Naive thymus-derived CD8-positive, alpha-beta T cell (primary cell): ENCODE measurements at places on chromosomes 2 and 18.

DNA sequence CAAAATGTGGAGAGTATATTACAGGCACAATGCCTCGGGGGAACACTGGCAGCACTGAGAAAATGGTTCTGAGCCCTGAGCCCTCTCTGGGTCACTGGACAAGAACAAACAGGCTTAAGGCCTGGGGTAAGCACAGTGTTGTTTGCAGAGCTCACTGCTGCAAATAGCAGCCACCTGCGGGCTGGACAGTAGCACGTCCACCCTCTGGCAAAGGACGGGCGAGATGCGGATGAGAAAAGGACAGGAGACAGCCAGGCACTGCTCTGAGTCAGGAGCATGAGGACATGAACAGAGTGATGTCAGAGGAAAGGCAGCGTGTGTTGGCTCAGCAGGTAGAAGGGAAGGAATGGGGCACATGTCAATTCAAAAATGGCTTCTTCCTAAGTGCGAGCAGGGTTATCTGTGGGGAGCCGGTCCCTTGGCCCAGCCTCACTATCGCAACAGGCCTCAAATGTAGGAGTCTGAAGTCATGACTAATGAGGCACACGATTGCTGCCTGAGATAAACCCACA is 25.9 kb upstream of the NEB start:
- no peak overlapping the region for H3K27ac ChIP-seq
- no peaks in the 10 kb centered on the region for H3K27me3 ChIP-seq
- H3K36me3 ChIP-seq: peaks cover 8% of the 10 kb centered on the region
- DNase-seq: no peak
- no peaks in the 10 kb centered on the region for H3K4me1 ChIP-seq

DNA sequence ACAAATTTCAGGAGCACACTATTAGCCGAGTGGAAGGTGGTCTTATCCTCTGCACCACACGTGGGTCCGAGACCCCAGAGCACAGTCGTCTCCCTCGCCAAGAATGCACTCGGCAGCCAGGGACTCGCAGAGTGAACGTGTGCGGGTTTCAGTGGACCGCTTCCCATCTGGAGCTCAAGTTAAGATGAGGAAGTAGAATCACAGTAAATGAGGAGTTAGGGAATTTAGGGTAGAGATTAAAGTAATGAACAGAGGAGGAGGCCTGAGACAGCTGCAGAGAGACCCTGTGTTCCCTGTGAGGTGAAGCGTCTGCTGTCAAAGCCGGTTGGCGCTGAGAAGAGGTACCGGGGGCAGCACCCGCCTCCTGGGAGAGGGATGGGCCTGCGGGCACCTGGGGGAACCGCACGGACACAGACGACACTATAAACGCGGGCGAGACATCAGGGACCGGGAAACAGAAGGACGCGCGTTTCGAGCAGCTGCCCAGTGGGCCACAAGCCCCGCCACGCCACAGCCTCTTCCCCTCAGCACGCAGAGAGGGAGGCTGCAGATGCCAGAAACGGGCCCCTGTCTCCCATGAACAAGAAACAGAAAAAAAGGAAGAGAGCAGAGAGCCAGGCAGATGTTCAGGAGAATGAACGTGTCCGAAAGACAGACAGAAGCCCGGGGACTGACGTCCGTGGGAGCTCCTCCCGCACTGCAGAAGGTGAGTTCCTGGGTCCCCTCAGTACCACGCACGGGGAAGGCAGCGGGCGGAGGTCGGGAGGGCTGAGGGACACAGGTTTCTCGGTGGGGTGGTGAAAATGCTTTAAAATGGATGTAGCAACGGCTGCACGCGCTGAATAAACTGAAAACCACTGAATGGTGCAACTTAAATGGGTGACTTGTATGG is 5.4 kb upstream of the KCNG2 start:
- no peak overlapping the region for H3K4me3 ChIP-seq
- H3K4me1 ChIP-seq: peaks cover 4% of the 10 kb centered on the region

- no peak for DNase-seq
- no peak overlapping the region for H3K4me3 ChIP-seq
- peaks cover 7% of the 10 kb centered on the region for H3K36me3 ChIP-seq
- no peaks in the 10 kb centered on the region for H3K4me1 ChIP-seq
- peaks cover 24% of the 10 kb centered on the region for H3K27me3 ChIP-seq
Observed at GRCh38 chr18:77635451-77635850, 385.8 kb downstream of the GALR1 start.

- H3K36me3 ChIP-seq: no peaks in the 10 kb centered on the region
- no peak overlapping the region for H3K4me3 ChIP-seq
- peaks cover 3% of the 10 kb centered on the region for H3K27me3 ChIP-seq
Observed at GRCh38 chr18:48660346-48661228, 121.8 kb downstream of the CTIF start.

GRCh38 chr2:12076810-12077209 is 330.4 kb downstream of the LPIN1 start:
- no peaks in the 10 kb centered on the region for H3K36me3 ChIP-seq
- no peaks in the 10 kb centered on the region for H3K27me3 ChIP-seq
- no peak overlapping the region for H3K27ac ChIP-seq
- no peak for DNase-seq

DNA sequence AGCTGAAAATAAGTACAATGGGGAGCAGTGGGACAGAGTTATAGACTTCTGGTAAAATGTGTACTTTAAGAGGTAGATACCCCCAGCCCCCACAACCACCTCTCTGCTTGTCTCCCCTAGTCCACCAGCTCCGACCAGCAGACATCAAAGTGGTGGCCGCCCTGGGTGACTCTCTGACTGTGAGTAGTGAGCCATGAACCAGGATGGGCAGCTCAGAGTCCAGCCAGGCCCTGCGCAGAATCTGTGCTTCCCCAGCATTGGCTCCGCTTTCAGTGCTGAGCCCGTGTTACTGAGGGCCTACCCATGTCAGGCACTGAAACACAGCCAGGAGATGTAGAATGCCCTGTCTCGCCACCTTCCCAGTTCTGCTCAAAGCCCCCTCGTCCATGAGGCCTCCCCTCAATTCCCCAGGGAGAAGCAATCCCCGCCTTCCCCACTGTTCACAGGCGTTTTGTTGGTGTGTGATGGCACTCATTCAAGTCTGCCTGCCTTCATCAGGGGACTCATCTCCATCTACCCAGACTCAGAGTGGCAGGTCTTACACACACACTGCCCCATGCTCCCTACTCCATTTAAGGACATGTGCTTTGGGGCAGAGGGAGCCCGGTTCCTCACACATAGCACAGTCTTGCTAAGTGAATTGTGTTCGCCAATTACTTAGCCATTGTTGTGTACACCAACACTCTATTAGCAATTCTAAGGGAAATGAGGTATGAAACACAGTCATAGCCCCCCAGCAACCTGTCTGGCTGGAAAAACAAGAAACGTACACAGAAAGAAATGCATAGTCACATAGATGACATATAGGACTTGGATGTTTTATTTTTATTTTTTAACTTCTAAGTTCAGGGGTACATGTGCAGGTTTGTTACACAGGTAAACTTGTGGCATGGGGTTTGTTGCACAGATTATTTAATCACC is 122.6 kb downstream of the PLB1 start:
- H3K27me3 ChIP-seq: no peaks in the 10 kb centered on the region
- no peaks in the 10 kb centered on the region for H3K36me3 ChIP-seq
- peak overlapping the region; percentile 99 for H3K27ac ChIP-seq
- H3K4me3 ChIP-seq: no peak overlapping the region
- no peak for DNase-seq

GRCh38 chr18:10417664-10418063 is 36.8 kb upstream of the APCDD1 start:
- no peaks in the 10 kb centered on the region for H3K36me3 ChIP-seq
- H3K27me3 ChIP-seq: no peaks in the 10 kb centered on the region
- no peaks in the 10 kb centered on the region for H3K4me1 ChIP-seq
- no peak overlapping the region for H3K27ac ChIP-seq
- no peak overlapping the region for H3K4me3 ChIP-seq

- no peak for DNase-seq
- H3K27ac ChIP-seq: no peak overlapping the region
- no peaks in the 10 kb centered on the region for H3K36me3 ChIP-seq
- H3K4me1 ChIP-seq: peaks cover 6% of the 10 kb centered on the region
- H3K27me3 ChIP-seq: no peaks in the 10 kb centered on the region
Observed at GRCh38 chr18:31197676-31198075, 35.0 kb upstream of the DSC1 start.

- no peak for DNase-seq
- no peaks in the 10 kb centered on the region for H3K27me3 ChIP-seq
- H3K4me3 ChIP-seq: no peak overlapping the region
- peaks cover 8% of the 10 kb centered on the region for H3K4me1 ChIP-seq
- H3K27ac ChIP-seq: no peak overlapping the region
Observed at GRCh38 chr2:209577376-209578357, 153.8 kb downstream of the MAP2 start.

- H3K27ac ChIP-seq: no peak overlapping the region
- H3K36me3 ChIP-seq: peaks cover 5% of the 10 kb centered on the region
- H3K4me3 ChIP-seq: no peak overlapping the region
- no peak for DNase-seq
Observed at GRCh38 chr18:3110034-3110752, 97.2 kb upstream of the LPIN2 start.

DNA sequence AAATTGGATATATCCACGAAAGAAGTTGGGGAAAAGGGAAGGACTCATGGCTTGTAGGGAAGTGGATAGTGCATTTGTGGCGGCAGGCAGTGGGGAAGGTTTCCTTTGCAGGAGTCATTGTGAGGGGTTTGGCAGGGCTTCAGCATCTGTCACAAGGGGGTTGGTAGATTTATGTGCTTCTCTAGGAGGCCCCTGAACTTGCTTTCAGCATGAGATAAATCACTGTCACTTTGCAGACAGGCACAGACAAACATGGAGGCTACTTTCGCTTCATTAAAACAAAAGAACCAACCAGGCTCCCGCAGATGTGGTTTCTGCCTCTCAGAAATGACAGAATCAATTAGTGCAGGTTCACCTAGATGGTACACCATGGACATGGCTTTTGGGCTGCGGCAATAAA is 340.7 kb downstream of the TGIF1 start:
- no peak overlapping the region for H3K4me3 ChIP-seq
- H3K27ac ChIP-seq: no peak overlapping the region
- no peaks in the 10 kb centered on the region for H3K36me3 ChIP-seq

- no peak for DNase-seq
- peaks cover 18% of the 10 kb centered on the region for H3K27me3 ChIP-seq
- H3K36me3 ChIP-seq: no peaks in the 10 kb centered on the region
- no peak overlapping the region for H3K27ac ChIP-seq
Observed at GRCh38 chr2:80050246-80050645, 254.3 kb downstream of the LRRTM1 start.

- H3K4me3 ChIP-seq: peak overlapping the region; percentile 78
- no peaks in the 10 kb centered on the region for H3K36me3 ChIP-seq
- peaks cover 15% of the 10 kb centered on the region for H3K4me1 ChIP-seq
Observed at GRCh38 chr2:27735263-27735904, 36.1 kb upstream of the MRPL33 start.

- H3K27ac ChIP-seq: no peak overlapping the region
- H3K4me3 ChIP-seq: no peak overlapping the region
- no peaks in the 10 kb centered on the region for H3K4me1 ChIP-seq
- DNase-seq: no peak
- peaks cover 43% of the 10 kb centered on the region for H3K36me3 ChIP-seq
Observed at GRCh38 chr2:45575881-45576280, 35.2 kb downstream of the SRBD1 start.

- no peaks in the 10 kb centered on the region for H3K4me1 ChIP-seq
- no peak overlapping the region for H3K27ac ChIP-seq
- DNase-seq: no peak
- no peak overlapping the region for H3K4me3 ChIP-seq
- H3K27me3 ChIP-seq: peaks cover 45% of the 10 kb centered on the region
Observed at GRCh38 chr2:236057375-236057774, 110.8 kb downstream of the GBX2 start.

DNA sequence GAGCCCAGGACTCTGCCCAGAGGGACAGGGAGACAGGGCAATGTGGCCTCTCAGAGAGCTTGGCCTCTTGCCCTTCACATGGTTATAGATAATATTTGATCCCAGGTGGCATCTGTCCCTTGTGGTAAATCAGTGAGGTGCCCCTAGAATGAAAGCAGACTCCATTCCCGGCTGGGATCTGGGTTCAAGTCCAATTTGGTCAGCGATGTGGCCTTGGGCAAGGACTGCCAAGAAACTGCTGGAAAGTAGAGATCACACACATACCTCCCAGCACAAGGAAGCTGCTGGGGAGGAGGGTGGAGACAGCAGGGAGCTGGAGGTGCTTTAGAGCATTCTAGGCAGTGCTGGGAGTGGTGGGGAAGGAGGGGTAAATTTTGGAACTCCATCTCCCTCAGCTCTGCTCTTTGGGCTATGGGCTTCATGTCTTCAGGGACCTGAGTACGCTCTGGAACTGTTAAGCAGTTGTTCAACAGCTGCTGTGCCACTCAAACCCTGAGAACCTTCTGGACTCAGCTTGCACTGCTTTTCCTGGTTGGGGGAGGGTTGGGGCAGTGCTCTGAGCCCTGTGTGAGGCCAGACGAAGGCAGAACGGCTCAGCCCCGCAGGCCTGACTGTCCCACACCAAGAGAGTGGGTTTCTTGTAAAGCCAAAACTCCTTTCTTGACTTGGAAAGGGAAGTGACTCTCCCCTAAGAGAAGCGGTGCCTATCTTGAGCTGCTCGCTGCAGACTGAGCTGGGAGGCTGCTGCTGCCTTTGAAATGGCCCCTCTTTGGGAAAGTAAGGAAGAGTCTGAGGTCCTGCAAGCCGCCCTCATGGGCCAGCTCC is 23.0 kb downstream of the INPP5D start:
- no peak for DNase-seq
- H3K4me3 ChIP-seq: peak overlapping the region; percentile 74
- H3K36me3 ChIP-seq: peaks cover 4% of the 10 kb centered on the region
- no peaks in the 10 kb centered on the region for H3K27me3 ChIP-seq
- peaks cover 96% of the 10 kb centered on the region for H3K4me1 ChIP-seq

DNA sequence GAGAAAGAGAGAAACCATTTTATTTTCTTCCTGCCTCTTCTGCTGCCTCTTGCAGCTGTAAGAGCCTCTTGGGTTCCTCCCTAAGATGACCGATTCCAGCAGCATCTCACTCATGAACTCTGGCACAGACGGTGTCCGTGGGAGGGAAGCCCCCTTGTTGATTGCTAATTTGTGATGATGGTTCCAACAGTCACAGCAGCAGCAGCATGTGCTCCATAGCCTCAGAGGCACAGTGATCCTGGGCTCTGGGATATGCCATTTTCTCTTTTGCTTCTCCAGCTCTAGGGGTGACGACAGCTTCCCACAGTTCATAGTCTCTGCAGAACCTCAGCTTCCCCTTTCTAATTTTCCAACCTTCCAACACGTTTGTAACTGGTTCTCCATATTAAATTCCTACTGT is 324.2 kb upstream of the HS6ST1 start:
- no peak for DNase-seq
- H3K27ac ChIP-seq: no peak overlapping the region
- no peaks in the 10 kb centered on the region for H3K36me3 ChIP-seq
- no peak overlapping the region for H3K4me3 ChIP-seq

- DNase-seq: no peak
- no peaks in the 10 kb centered on the region for H3K27me3 ChIP-seq
- no peaks in the 10 kb centered on the region for H3K4me1 ChIP-seq
- no peak overlapping the region for H3K27ac ChIP-seq
- H3K4me3 ChIP-seq: no peak overlapping the region
Observed at GRCh38 chr18:43620936-43621335, 343.6 kb upstream of the SYT4 start.

- H3K4me3 ChIP-seq: no peak overlapping the region
- H3K4me1 ChIP-seq: peaks cover 20% of the 10 kb centered on the region
- no peak overlapping the region for H3K27ac ChIP-seq
- DNase-seq: no peak
- peaks cover 89% of the 10 kb centered on the region for H3K36me3 ChIP-seq
- H3K27me3 ChIP-seq: no peaks in the 10 kb centered on the region
Observed at GRCh38 chr2:135164431-135164830, 112.3 kb downstream of the RAB3GAP1 start.
